PC-9 (cell line): ENCODE measurements at places on chromosomes 5 and 9. TPM values are rescaled to one million over a fixed set of nuclear protein-coding genes. Genes with fewer than 3 reads are reported as not detected.

Gene FAM120A
- 141 and 171 TPM in 2 replicates for total RNA-seq

Gene DBH
- total RNA-seq = not detected in 2 replicates

Gene JAKMIP2
- total RNA-seq = not detected in 2 replicates

Gene IRGM
- total RNA-seq = not detected in 2 replicates

Gene TNFAIP8
- 15.0 and 16.4 TPM in 2 replicates for total RNA-seq

Gene KIF12
- total RNA-seq = not detected in 2 replicates

Gene SLC25A2
- 0.33 and 0.55 TPM in 2 replicates for total RNA-seq

Gene CHSY3
- total RNA-seq = 0.17 and 0.33 TPM in 2 replicates

- peak overlapping the region; percentile 28; the same call in 1 of the 2 replicates for H3K27ac ChIP-seq
- DNase-seq = peak; percentile 79
- H3K4me3 ChIP-seq = no peak overlapping the region
- H3K27me3 ChIP-seq = no peaks in the 10 kb centered on the region
Observed at GRCh38 chr9:124218438-124218982, 39.2 kb upstream of the NEK6 start.

DNA sequence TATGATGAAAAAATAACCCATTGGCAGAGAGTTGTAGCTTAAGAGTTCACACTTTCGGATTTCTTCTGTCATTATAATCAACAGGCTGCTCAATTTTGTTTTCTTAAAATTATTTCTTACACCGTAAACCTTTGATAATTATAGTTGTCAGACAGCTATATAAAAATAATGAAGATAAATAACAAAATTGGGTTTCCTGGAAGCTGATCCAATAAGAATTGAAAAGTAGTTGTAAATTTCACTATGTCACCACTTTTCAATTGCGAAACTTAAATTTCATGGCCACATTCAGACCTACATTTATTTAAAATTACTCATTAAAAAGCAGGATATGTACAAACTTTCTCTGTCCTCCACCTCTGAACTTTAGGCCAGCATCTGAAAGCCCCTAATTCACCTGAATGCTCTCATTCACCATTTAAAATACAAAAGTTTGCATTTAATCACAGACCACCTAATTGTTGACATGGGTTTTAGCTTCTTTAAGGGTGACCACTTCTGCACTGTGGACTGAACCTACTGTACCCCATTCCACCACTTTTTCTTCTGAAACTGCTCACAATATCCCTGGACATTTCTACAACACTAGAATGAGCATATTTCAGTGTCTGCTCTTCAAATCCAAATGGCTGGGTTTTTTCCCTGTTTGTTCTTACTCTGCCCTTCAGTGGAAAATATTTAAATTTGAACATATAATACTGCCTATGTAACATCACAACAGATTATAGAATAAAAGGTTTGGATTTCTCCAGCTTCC, 680 bp downstream of the SELENOP start:
- H3K36me3 ChIP-seq = no peaks in the 10 kb centered on the region
- H3K27me3 ChIP-seq = no peaks in the 10 kb centered on the region
- peaks cover 14% of the 10 kb centered on the region for H3K4me1 ChIP-seq
- H3K27ac ChIP-seq = no peak overlapping the region

DNA sequence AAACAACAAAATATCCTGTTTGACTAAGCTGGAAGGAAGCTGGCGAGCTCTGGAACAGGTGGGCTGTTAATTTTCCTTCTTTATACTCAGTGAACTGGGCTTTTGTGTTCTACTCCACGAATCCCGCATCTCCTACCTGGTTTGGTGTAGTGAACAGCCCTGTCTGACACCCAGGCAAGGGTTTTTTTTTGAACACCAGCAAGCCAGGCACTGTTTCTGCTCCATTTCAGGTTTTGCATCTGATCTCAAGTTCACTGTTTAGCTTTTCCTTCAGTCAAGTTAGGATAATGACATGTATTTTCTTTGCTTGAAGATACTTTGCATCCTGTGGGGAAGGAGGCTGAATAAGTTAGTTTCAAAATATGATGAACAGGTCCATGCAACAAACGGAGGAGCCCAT, 204.5 kb downstream of the SEMA6A start:
- H3K4me1 ChIP-seq = no peaks in the 10 kb centered on the region
- no peaks in the 10 kb centered on the region for H3K36me3 ChIP-seq
- no peaks in the 10 kb centered on the region for H3K27me3 ChIP-seq
- H3K27ac ChIP-seq = no peak overlapping the region
- H3K4me3 ChIP-seq = no peak overlapping the region

DNA sequence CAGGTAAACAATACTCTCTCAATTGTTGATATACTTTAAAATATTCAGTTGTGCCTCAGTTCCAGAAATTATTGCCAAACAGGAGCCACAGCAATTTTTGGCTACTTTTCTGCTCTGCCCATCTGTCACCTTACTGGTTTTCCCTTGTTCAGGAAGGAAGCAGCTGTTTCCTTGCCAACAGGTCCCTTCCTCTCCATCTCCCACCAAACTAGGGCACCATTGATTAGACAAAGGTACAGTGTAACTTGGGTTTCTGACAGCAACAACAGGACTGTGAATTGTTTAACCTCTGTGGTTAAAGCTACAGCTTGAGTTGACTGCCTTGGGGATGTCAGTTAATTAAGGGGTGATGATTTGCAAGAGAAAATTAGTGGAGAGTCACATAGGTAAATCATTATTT, 76.9 kb downstream of the PIP5K1B start:
- H3K36me3 ChIP-seq = no peaks in the 10 kb centered on the region
- no peak overlapping the region for H3K4me3 ChIP-seq
- H3K27ac ChIP-seq = no peak overlapping the region

- no peak overlapping the region for H3K27ac ChIP-seq
- no peaks in the 10 kb centered on the region for H3K36me3 ChIP-seq
- no peak for DNase-seq
Observed at GRCh38 chr5:94308442-94308841, 310.0 kb downstream of the KIAA0825 start.

GRCh38 chr9:97840521-97840920, 12.5 kb upstream of the FOXE1 start:
- H3K27ac ChIP-seq = no peak overlapping the region
- H3K27me3 ChIP-seq = no peaks in the 10 kb centered on the region
- H3K4me3 ChIP-seq = no peak overlapping the region

GRCh38 chr9:93315960-93316359, 132.0 kb downstream of the WNK2 start:
- DNase-seq = no peak
- H3K4me1 ChIP-seq = peaks cover 19% of the 10 kb centered on the region
- H3K27ac ChIP-seq = no peak overlapping the region
- H3K4me3 ChIP-seq = no peak overlapping the region
- H3K27me3 ChIP-seq = no peaks in the 10 kb centered on the region

DNA sequence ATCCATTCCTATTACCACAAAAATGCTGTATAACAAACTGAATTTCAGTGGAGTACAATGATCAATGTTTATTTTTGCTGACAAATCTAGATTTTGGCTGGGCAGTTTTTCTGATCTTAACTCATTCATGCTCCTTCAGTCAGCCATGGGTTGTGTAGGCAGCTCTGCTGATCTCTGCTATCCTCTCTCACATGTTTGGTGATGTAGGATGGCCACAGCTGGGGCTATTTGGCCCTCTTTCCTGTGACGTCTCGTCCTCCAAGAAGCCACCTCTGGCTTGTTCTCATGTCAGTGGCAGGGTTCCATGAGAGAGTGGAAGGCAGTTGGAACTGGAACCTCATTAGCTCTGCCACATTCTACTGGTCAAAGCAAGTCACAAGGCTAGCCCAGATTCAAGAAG, 8.9 kb downstream of the NLN start:
- no peaks in the 10 kb centered on the region for H3K27me3 ChIP-seq
- no peak for DNase-seq
- H3K27ac ChIP-seq = no peak overlapping the region
- H3K4me1 ChIP-seq = peaks cover 11% of the 10 kb centered on the region

DNA sequence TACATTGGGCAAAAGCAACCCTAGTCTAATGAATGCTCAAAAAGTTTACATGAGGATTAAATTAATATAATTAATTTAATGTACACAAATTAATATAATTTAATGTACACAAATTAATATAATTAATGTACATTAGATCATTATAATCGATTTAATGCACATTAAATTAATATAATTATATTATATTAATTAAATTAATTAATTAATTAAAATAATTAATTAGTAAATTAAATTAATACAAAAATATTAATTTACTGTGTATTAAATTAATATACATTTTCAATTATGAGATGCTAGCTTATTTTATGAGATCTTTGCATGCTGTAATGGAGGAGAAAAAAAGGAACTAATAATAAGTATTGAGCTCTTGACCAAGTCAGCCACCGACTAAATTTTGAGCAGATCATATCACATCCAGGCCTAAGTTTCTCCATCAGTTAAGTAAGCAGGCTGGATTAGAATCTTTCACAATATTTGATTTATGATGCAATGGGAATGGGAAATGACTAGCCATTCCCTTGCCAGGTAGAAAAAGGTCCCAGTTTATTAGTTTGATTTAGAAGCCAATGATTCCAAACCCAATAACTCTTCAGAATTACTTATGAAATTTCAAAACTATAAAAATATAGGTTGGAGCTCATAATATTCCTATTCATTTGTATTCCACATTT, 533.4 kb upstream of the GRIA1 start:
- H3K36me3 ChIP-seq = no peaks in the 10 kb centered on the region
- H3K4me1 ChIP-seq = no peaks in the 10 kb centered on the region
- H3K27ac ChIP-seq = no peak overlapping the region
- H3K27me3 ChIP-seq = no peaks in the 10 kb centered on the region

DNA sequence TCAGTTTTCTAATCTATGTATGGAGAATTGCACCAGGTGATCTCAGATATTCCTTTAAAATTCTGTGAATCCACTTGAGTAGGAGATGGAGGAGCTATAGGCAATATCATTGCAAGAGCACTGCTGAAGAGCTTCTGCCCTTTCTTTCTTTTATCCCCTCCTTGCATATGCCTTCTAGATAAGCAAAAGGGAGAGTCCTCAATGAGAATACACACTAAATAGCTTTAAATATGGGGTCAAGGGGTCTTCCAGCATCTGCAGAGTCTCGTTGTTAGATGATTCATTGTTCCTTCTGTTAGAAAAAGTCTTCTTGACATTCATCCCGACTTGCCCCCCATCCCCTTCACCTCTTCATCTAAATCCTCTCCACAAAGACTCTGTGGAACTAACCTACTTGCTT, 156.1 kb downstream of the PIK3R1 start:
- no peaks in the 10 kb centered on the region for H3K27me3 ChIP-seq
- H3K36me3 ChIP-seq = no peaks in the 10 kb centered on the region
- H3K27ac ChIP-seq = no peak overlapping the region

GRCh38 chr9:4973902-4974301, 11.2 kb upstream of the JAK2 start:
- DNase-seq = no peak
- no peaks in the 10 kb centered on the region for H3K4me1 ChIP-seq
- H3K36me3 ChIP-seq = no peaks in the 10 kb centered on the region
- no peaks in the 10 kb centered on the region for H3K27me3 ChIP-seq
- H3K4me3 ChIP-seq = no peak overlapping the region
- H3K27ac ChIP-seq = no peak overlapping the region

GRCh38 chr5:115478281-115478680, 66.3 kb downstream of the FEM1C start:
- H3K27me3 ChIP-seq = no peaks in the 10 kb centered on the region
- H3K36me3 ChIP-seq = no peaks in the 10 kb centered on the region
- H3K27ac ChIP-seq = no peak overlapping the region
- no peak for DNase-seq
- no peaks in the 10 kb centered on the region for H3K4me1 ChIP-seq

GRCh38 chr9:136437430-136437829, 2.2 kb downstream of the INPP5E start:
- peak overlapping the region; percentile 14; the same call in 1 of the 2 replicates for H3K4me3 ChIP-seq
- H3K27me3 ChIP-seq = no peaks in the 10 kb centered on the region
- no peaks in the 10 kb centered on the region for H3K36me3 ChIP-seq
- H3K27ac ChIP-seq = no peak overlapping the region
- H3K4me1 ChIP-seq = peaks cover 10% of the 10 kb centered on the region
- no peak for DNase-seq

DNA sequence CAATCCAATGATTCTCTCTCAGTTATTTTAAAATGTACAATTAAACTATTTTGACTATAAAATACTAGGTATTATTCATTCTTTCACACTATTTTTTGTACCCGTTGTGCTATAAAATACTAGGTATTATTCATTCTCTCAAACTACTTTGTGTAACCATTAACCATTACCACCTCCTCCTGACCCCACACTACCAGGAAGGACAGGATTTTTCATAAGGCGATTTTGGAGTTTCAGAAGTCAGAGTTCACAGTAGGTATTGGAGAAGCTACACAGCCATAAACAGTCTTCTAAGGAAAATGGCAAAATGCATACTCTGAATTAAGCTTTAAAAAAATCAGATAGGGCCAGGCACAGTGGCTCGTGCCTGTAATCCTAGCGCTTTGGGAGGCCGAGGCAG, 35.1 kb upstream of the TMEM252 start:
- no peak overlapping the region for H3K27ac ChIP-seq
- peaks cover 7% of the 10 kb centered on the region; the same call in 1 of the 2 replicates for H3K27me3 ChIP-seq
- H3K4me1 ChIP-seq = no peaks in the 10 kb centered on the region

DNA sequence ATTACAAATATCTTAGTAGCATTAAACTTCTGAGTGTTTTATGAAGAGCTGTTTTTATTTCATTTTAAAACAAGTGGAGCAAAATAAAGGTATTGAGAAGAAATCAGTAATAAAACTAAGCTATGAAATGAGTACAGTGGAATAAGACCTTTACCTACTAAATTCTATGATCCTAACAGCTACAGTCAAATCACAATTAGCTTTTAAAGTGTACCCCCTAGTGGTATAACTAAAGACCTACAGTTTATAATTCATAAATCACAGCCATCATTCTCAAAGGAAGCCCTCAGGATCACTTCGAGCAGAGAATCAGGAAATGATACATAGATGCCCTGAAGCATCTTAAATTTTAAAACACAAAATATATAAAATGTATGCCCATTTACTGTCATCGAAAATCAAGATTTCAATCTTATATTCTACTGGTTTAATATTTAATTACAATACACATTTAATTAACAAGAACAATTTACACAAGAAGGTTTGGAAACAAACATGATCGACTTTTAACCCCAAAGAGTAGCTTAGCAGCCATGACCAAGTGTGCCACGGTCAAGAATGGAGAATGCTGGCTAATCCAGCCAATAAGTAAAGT, 12.3 kb downstream of the CCNH start:
- H3K36me3 ChIP-seq = peaks cover 61% of the 10 kb centered on the region
- H3K27me3 ChIP-seq = no peaks in the 10 kb centered on the region
- no peak for DNase-seq
- no peaks in the 10 kb centered on the region for H3K4me1 ChIP-seq
- no peak overlapping the region for H3K27ac ChIP-seq

DNA sequence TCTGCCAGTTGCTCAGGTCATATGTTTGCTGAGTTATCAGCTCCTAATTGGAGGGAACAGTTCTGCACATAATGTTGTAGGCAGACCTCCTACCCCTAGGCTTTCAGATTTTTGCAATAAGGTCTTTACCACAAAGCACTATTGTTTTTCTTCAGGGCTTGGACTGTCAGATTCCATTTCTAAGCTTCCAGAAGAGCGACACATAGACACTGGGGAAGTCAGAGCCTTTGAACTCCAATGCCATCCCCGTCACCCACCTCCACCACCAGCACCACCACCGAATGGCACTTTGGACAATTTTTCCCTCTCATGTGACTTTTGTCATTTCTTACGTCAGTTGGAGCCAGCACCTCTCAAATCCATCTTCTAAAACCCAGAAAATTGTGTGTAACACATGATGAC, 28.3 kb upstream of the SPRY4 start:
- peaks cover 41% of the 10 kb centered on the region for H3K4me1 ChIP-seq
- no peak overlapping the region for H3K4me3 ChIP-seq
- H3K36me3 ChIP-seq = no peaks in the 10 kb centered on the region
- H3K27me3 ChIP-seq = no peaks in the 10 kb centered on the region
- DNase-seq = peak; percentile 35
